ENCODE measurements at places on chromosomes 7 and 10. TPM values are rescaled to one million over a fixed set of nuclear protein-coding genes. Genes with fewer than 3 reads are reported as not detected.

DNA sequence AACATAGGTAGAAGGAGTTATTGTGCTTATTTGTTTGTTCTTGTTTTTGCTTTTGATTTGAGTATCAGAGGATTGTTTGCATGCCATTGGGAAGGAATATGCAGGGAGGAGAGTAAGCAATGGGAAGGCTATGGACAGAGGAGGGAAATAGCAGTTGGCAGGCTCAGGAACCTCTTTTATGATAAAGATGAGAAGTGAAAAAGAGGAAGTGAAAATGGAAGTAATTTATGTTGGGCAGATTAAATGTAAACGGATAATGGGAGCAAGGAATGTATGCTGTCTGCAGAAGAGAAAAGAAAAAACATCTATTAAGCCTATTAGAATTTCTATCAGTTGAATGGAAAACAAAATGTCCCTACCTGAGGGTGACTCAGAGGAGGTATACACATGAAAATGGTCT is 90.1 kb upstream of the NPSR1 start:
- no peak for DNase-seq

- no peak for DNase-seq
Measured at GRCh38 chr10:111974325-111974724, 209.2 kb downstream of the GPAM start.

DNA sequence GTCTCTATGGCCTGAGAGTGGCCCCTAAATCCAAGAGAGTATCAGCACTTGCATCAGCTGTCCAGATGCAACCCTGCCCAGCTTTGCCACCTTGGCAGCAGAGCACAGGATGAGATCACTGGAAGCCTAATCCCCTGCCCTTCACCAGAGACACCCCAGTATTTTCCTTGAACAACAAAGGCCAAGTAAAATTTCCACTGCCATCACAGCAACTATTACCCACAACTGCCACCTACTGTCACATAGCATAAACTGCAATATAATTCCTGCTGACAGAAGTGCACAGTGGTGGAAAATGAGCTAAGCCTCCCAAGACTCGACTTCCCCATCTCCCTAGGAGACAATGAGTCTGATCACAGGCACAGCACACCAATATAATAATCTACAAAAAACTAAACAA is 462.8 kb upstream of the ZWINT start:
- DNase-seq, result peak; percentile 22

GRCh38 chr7:21671859-21672258 is 129.0 kb downstream of the DNAH11 start:
- DNase-seq, result no peak

DNA sequence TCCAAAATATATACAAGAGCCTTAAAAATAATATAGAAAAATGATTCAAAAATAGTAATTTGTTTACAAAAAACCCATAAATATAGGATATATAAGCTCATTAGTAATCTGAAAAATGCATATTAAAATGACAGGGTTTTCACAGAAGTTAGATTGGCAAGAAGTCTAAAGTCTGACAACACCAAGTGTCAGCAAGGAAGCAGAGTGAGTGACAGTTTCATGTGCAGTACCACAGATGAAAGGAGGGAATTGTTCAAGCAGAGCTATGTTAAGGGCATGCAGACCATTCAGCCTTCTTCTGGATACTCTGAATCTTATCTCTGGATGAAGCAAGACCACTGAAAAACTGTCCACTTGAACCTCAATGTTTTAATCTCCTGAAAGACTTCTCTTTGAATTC is 55.9 kb downstream of the ZNF248 start:
- DNase-seq, result no peak

DNA sequence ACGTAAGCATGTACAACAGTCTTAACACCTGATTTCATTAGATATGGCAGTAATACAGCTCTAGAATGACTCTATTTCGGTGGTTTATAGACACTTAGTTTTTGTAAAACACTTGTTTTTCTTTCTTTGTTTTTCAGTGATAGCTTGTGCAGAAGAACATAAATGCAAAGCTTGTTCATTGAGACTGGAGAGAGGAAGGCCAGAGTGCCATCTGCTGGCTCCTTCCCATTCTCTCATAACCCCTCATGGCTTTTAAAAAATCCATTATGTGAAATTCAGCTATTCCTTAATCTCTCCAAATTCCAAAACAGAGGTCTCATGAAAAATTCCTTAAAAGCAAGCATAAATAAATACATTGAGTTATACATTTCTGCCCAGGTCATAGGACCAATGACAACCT is 76.3 kb downstream of the CACNB2 start:
- peak; percentile 19 for DNase-seq

GRCh38 chr7:137694405-137694804 is 152.4 kb downstream of the DGKI start:
- DNase-seq, result no peak

- DNase-seq, result no peak
Measured at GRCh38 chr7:4854916-4855315, 6.9 kb downstream of the PAPOLB start.

- no peak for DNase-seq
Measured at GRCh38 chr7:5598769-5599371, 175.2 kb upstream of the TNRC18 start.

DNA sequence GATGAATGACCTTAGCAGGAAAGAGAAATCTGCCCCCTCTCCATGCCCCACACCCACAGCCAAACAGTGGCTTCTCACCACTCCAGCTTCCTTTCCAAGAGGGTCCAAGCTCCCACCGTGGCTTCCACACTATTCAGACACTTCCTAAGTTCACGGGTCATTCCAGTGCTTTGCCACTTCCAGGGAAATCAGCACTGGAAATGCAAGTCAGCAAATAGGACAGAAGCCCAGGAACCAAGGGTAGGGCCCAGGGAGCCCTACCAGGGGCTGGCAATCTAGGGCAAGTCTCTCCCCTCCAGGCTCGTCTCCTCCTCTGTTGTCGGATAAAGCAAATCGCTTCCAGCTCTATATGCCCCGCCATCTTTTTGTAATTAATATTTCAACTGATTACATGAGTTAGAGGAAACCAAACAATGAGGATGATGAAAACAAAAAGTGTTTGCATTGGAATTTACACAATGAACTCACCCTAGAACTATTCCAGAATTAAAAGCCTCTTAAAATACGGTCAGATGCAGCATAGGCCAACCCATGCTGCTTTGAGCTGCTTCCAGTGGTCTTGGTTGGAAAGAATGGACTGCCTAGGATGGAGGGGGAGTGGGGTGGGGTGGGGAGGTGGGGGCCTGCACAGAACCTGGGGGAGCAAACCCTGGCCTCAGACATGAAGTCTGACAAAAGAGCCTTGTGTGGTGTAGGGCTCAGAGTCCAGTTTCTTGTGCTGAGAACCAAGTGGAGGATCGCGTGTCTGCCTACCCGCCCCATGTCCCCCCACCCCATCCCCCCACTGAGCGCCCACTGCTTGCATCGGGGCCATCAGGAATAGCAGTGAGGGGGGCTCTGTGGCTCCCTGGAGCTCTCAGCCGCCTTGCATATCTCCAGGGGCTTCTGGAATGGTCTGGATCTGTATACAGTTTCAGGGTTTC is 74.6 kb upstream of the CPXM2 start:
- DNase-seq, result no peak

GRCh38 chr7:80794631-80795573 is 123.9 kb downstream of the SEMA3C start:
- no peak for DNase-seq

DNA sequence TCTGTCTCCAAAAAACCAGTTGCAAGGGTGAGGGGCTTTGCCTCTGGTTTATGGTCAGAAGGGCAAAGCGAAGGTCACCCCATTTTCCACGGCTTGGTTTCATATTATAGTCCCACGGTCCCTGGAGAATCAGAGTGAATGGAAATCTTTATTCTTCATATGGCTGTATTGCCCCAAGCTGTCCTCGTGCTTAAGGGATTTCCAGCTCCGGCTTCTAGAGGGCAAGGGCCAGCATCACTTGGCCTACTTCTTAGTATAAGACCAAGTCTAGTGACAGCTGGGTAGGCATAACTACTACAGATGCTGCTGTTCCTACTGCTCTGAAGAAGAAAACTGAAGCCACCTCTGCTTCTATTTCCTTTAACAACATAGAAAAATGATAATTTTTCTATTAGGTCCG is 63.2 kb downstream of the PARP12 start:
- no peak for DNase-seq

DNA sequence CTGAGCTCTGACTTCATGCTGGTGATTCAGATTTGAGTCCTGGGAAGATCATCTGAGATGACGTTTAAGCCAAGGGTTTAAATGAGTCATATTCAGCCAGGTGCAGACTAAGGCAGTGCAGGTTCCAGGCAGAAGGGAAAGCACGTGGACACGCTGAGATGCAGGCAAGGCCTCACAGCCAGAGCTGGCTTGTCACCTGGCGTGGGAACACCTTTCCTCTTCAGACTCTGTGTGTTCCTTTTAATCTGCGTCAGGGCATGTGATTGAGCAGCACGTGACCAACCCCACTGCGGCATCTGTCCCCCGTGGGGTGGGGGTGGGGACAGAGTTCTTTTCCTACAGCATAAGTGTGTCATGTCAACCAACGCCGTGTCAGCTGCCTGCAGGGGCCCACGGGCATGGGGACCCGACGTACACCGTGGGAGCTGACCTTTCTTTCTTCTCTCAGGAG is 10.7 kb upstream of the IDI2 start:
- peak; percentile 19 for DNase-seq

DNA sequence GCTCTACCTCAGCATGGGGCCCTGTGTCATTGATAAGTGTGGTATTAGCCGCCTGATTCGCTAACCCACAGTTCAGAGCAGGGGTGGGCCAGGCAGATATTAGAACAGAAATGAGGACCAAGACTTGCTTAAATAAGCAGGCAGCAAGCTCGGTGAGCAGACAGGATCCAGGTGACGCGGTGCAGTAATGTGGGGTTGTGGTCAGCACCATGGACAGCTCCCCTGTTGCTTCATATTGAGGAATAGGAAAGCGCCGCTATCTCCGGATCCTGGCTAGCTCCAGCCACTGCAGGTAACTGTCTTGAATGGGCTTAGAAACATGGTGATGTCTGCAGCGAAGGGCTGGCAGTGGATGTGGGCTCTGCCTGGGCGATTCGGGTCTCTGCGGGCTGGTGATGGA is 51.3 kb upstream of the GPR26 start:
- DNase-seq, result peak; percentile 45

GRCh38 chr7:99406557-99406956 is 1.8 kb downstream of the PDAP1 start:
- DNase-seq, result no peak

DNA sequence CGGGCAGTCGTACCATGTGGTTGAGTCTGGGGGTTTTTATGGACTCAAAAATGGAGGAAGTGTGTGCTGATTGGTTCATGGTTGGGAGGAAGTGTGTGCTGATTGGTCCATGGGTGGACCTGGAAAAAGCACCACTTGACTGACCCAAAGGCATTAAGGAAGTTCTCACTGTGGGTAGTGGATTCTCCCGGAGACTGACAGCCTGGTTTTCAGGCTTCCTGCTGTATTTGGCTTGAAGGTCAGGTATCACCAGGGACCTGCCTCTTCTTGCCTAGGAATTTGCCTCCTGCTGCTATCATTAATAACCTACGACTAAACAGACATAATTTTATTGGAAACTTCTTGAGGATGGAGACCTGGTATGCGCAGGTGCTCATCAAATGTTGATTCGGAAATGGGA is 268.8 kb upstream of the LRGUK start:
- DNase-seq, result no peak

GRCh38 chr10:28798428-28798955 is 121.2 kb downstream of the BAMBI start:
- no peak for DNase-seq

DNA sequence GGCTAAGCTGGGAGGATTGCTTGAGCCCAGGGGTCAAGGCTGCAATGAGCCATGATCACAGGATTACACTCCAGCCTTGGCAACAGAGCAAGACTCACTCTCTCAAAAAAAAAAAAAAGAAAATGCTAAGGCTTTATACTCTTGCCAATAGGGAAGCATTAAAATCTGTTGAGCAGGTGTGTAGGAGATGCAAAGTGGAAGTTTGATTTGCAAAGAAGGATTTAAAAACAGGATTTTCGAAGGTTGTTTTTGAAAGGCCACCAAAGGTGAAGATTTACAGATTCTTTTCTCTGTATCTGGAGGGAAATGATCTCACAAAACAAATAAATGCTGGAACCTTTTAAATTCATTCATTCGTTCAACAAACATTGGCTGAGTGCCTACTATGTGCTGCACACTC is 8.6 kb upstream of the PDE1C start:
- DNase-seq, result no peak

DNA sequence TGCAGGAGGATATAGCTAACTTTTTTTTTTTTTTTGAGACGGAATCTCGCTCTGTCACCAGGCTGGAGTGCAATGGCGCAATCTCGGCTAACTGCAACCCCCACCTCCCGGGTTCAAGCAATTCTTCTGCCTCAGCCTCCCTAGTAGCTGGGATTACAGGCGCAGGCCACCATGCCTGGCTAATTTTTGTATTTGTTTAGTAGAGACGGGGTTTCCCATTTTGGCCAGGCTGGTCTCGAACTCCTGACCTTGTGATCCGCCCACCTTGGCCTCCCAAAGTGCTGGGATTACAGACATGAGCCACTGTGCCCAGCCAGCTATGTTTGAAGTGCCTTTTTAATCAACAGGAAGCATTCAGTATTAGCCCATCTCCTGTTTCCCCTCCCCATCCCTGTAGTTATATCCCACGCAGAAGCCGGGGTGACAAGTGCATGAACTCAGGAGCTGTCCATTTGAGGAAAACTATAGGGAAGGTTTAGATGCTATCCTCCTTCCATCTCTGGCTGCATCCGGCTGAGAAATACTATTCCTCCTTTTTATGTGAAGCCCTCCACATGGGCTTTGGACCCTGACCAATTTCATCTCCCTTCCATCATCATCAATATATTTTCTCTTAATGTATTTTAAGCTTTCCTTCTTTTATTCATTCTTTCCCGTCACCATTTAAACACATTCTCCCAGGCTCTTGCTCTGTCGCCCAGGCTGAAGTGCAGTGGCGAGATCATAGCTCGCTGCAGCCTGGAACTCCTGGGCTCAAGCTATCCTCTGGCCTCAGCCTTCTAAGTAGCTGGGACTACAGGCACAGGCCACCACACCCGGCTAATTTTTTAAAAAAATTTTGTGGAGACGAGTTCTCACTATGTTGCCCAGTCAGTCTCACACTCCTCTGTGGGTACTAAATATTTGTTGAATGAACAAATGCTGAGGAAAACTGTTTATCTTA is 1.3 kb upstream of the POT1 start:
- DNase-seq, result no peak

Gene FRMD4A
- total RNA-seq, result not detected

Gene NACAD
- 0.10 TPM for total RNA-seq

Gene ARMC10
- 40.7 TPM for total RNA-seq

Gene HIBADH
- total RNA-seq, result 39.5 TPM

Gene COL1A2
- total RNA-seq, result not detected

Gene TMEM178B
- total RNA-seq, result 2.3 TPM

Gene EIF4EBP2
- 15.8 TPM for total RNA-seq

Gene ZNF33B
- 5.8 TPM for total RNA-seq

Gene CISD1
- total RNA-seq, result 11.8 TPM

Gene ATP5F1C
- total RNA-seq, result 145 TPM

Gene HYAL4
- total RNA-seq, result 0.79 TPM

Gene BTBD16
- 4.7 TPM for total RNA-seq

Gene TMEM270
- not detected for total RNA-seq

Gene VSTM4
- not detected for total RNA-seq

Gene SLC26A3
- total RNA-seq, result not detected

Gene FAM170B
- total RNA-seq, result not detected

Gene GSTO2
- total RNA-seq, result 31.8 TPM

Data from HT-29 (cell line).